ENCODE measurements at places on chromosomes 7 and 10.

- no peak for DNase-seq
These were observed 16.2 kb downstream of the WDR91 start for GRCh38 chr7:135195156-135195555.

DNA sequence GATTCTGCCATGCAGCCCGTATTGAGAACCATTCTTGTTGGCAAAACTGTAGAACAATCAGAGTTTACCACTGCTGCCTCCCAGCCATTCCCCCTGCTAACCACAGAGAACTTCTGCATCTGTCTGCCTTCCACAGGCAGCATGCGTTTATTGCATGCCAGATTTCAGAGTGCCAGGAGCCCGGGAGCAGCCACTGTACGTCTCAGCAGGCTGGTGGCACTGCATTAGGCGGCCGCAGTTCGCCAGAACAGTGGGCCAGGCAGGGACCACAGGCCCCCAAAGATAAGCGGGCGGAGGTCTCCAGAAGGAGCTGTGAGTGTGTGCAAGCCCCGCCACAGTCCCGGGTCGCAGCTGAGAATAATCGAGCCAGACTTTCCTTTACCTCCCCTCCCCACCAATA, 31.8 kb downstream of the ZNF467 start:
- DNase-seq, result no peak

GRCh38 chr10:118865998-118866693, 111.4 kb upstream of the CACUL1 start:
- DNase-seq, result no peak

- DNase-seq, result no peak
These were observed 14.9 kb downstream of the RHEB start for GRCh38 chr7:151504715-151505326.

All from stimulated activated CD4-positive, alpha-beta T cell treated with anti-CD3 and anti-CD28 coated beads, Interleukin-1b, Interleukin-23, amount 100 ng/mL, for 1 hour (primary cell).